ENCODE measurements at places on chromosomes 1 and 21.
A peak's percentile ranks its signal among the peaks of the same experiment; 100 is the strongest.

DNA sequence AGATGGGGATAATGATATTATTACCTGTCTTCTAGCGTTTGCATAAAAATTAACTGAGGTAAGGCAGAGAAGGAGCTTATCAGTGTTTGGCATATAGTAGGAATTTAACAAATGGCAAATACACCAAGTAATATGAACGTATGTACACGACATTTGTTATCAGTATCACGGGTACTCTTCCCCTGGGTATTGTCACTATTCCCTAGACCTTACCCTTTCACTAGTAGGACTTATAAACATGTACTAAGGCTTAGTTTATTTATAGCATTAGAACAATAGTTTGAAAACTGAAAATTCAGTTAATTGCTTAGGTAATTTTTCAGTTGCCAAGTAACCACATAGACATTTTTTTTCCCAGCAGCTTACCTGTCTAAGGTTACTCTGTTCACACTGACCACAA lies 187.0 kb downstream of the KCTD3 start:
- no peak for DNase-seq

DNA sequence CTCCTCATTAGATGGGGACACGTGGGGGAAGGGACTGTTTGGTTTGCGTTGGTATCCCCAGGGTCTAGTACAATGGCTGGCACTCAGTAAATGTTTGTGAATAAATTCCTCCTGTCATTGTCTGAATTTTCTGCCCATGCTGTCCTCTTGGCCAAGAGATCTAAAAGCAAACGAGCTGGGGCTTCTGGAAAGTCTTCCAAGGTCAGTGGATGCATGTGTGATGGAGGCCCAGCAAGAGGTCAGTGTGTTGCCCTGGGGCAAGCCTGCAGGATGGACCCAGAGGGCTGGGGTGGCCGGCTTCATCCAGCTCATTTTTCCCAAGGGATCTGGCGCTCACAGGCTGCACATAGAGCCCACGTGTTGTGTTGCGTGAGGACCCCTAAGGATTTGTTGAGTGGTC lies 30.0 kb upstream of the JUN start:
- DNase-seq: no peak

DNA sequence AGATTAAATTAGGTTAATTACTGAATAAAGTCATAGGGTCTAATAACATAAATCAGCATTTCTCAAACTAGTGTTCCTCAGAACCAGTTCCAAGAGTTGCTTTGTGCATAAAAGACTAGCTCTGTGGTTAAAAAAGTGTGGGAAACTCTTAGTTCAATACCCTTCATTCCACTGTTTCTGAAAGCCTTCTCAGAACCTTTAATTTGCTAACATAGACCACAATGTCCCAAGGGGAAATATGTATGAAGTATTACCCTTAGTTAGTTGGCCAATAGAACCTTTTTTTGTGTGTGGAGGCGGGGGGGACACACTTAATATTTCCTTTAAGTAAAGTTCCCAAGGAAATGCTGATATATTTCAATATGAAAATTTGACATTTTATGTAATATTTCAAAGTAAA lies 20.4 kb downstream of the ODF2L start:
- no peak for DNase-seq

DNA sequence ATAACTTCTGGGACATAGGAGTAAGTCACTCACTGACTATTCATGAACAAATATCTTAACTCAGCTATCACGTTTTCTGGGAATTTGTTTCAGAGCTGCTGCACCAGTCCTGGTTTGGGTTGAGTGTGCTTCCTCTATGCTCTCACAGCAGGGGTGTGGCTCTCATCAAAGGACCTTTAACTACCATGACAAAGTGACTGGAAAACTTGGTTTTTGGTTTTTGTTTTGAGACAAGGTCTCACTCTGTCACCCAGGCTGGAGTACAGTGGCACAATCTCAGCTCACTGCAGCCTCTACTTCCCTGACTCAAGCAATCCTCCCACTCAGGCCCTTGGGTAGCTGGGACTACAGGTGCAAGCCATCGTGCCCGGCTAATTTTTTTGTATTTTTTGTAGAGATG lies 4.1 kb downstream of the ILDR2 start:
- peak; percentile 39 for DNase-seq

DNA sequence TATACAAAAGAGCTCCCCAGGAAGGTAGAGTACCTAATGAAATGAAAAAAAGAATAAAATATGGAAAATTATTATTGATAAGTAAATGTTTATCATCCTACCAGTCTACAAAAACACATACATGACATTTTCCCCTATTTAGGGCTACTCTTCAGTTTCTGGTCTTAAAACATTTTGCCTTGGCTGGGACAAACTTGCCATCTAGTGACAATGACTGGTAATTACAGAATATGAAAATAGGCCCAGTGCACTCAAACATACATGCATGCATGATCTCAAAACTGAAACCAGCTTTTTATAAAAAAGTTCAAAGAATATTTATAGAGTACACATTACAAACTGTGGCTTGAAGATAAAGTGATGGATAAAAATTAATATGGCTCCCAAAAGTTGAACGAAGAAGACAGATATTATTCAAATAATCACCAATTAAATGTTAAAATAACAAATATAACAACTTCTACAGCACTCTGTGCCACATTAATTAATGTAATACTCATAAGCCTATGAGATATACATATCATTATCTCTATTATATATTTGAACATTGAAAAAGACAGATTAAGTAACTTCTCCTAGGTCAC lies 10.5 kb upstream of the RNPC3 start:
- DNase-seq: peak; percentile 54

DNA sequence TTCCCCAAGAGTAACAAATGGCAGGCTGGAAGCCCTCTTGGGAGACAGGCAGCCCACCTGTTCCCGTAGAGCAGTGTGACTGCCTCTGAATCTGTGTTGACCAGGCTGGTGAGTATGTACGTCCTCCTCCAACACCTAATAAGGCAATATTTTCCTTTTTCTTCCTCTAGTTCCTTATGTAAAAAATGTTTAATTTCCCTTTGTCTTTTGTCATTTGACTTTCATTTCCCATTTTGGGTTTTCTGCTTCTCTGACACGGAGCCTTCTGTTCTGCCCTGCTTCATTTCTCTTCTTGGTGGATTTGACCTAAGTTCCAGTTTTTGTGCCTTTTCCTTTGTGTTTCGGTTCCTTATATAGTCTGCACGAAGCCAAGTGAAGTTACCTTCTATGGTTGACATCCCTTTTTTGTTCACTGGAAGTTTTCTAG lies 65.8 kb upstream of the ATF3 start:
- no peak for DNase-seq

DNA sequence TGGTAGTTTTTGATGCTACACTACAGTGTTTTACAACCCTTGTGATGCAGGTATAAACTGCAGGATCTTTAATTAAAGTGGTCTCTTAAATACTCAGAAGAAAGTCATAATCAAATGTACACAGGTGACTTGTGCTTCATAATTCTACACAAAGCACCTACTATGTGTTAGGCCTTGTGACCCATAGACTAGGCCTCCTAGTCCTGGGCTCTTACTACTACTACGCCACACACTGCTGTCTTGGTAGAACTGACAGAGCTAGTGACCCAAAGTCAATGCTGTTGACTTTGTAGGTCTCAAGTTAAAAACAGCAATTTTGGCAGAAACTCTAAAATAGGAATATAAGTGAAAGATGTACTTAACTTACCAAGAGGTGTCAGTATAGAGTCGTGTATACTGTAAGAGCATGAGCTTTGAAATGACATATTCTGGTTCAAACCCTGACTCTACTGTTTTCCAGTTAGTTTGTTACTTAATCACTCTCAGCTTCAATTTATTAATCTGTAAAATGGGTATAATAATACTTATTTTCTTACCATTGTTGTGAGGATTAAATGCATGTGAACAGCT lies 48.6 kb upstream of the LMO4 start:
- no peak for DNase-seq

- DNase-seq: peak; percentile 66
These were observed 25.8 kb upstream of the GBP5 start for GRCh38 chr1:89298461-89298860.

DNA sequence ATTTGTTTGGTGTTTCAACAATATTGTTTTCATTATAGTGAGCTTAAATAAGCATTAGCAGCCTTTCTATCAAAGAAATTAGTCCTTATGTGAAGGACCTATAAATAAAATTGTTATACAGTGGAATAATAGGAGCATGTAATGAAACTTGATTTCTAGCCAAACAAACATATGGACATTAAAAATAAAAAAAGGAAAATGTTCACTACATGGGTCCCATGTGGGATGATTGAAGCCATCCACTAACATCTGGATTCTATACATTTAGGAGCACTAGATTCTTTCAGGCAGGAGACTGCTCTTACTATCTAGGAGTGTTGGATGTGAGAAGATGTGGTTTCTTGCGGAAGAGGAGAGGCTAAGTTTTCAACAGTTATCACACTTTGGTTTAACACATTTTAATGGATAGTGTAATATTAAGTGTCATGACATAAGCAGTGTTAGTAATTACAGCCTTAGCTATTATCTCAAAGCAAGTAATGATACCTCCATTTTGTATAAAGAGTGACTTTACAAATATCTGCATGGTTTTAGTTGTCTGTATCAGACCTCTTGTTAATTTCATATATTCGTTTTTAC lies 62.3 kb downstream of the LYPLAL1 start:
- no peak for DNase-seq

DNA sequence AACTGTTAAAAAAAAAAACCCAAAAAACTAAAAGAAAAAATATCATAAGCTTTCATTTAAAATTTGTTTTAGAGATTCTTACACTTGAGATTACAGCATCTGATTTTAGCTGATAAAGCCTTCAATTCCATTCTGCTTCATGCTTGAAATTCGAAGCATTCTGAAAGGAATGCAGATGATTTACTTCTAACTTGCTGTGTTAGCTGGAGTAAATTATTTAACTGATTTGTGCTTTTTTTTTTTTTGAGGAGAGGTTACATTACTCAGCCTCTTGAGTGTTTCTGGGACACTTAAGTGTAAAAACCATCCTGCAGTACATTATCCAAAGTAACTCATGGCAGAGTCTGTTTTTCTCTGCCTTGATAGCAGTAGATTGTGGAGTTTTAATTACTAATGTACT lies 4.5 kb upstream of the TRIM67 start:
- no peak for DNase-seq

GRCh38 chr1:68142036-68142435 lies 90.3 kb downstream of the WLS start:
- DNase-seq: no peak

GRCh38 chr1:174742805-174743653 lies 256.7 kb upstream of the CACYBP start:
- DNase-seq: no peak

DNA sequence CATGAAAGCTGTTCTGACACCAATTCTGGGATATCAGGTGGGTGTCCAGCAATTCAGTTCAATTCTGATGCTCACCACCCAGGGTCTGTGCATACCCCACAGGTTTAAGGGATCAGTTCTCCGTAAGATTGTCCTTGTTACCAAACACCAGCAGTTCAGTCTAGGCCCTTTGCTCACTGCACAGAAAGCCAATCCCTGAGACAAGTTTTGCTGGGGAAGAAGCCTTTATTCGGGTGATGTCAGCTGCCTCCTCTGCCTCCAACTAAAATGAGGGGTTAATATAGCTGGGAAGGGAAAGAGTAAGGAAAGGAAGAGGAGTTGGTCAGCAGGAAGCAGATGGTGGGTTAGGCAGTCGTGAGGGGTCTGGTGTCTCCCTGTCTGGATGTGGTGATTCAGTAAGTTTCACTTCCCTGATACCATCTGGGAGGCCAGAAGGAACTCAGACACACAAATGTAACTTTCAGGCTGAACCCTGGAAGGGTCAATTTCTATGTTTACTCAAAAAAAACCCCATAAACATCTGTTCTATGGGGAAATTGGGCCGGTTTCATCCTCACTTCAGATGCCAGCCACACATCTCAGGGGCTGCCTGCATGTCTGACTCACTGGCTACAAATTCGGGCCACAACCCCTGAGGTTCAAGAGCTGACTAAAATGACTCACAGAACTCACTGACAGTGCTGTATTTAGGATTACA lies 83.3 kb upstream of the PGBD5 start:
- peak; percentile 13 for DNase-seq

- DNase-seq: no peak
These were observed 278.4 kb downstream of the TM2D1 start for GRCh38 chr1:61446531-61446991.

DNA sequence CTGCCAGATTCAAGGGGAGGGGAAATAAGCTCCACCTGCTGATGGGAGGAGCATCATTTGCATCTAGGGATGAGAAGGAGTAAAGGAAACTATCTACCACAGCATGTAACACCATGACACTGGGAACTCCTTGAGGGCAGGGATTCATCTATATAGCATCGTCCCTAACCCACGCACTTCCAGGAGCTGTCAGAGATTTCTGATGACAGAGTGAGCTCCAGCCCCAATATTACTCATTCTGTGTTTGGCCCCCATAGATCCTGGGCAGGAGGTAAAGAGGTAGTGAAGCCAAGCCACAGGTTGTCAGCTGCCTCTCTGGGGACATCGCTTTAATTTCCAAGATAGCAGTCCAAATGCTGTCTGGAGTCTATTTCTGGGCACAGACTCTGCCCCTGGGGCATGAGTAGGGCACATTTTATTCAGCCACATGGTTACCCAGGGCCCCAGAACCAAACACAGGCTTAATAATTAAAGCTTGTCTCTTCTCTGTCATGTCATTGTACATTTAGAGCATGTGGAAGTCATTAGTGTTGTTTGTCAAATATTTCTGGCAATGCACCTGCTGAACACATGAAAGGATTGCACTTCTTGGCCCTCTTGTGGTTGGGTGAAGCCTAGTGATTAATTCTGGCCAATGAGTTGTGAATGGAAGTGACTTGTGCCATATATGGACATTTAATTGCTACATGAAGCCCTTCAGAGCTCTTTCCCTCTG lies 105.9 kb upstream of the POU3F1 start:
- DNase-seq: no peak

DNA sequence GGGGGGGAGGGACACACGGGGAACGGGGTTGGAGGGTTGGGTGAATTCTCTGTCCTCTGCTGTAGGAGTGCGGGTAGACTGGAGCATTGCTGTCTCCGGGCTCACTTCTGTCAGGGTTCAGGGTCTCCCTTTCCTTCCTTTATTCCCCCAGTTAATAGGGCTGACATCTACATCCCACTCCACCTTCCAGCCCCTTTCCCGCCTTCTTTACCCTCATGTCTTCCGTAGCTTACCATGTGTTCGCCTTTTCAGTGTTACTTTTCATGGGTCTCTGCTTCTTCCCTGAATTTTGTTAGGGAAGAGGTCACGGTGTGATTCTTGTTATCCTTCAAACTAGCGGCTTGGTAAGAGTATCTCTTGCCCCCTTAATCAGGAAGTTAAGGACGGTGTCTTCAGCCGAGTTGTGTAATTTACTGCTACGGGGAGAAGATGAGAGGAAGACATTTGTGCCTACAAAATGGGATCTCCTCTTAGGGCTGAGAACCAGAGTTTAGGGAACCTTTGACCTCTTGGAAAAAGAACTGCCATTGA lies 917 bp downstream of the RAP1A start:
- DNase-seq: no peak

- no peak for DNase-seq
These were observed 33.8 kb upstream of the ID3 start for GRCh38 chr1:23593042-23593521.

GRCh38 chr1:3003941-3004270 lies 17.4 kb upstream of the ACTRT2 start:
- DNase-seq: no peak

- no peak for DNase-seq
These were observed 132.1 kb downstream of the RHOU start for GRCh38 chr1:228867108-228867950.

- DNase-seq: no peak
These were observed at the start of gene ELAVL4 for GRCh38 chr1:50108497-50109059. Gene ELAVL4, plus strand, starts transcription at chr1:50108920. Its CDS starts 270 bp downstream, at chr1:50109190.
